ENCODE measurements at places on chromosomes 4 and X.
A peak's percentile ranks its signal among the peaks of the same experiment; 100 is the strongest.

- DNase-seq = no peak
- H3K4me1 ChIP-seq = no peaks in the 10 kb centered on the region
- H3K4me3 ChIP-seq = no peak overlapping the region
- H3K27me3 ChIP-seq = no peaks in the 10 kb centered on the region
- no peaks in the 10 kb centered on the region for H3K36me3 ChIP-seq
Measured at GRCh38 chrX:149198980-149199732, 305.9 kb downstream of the IDS start.

DNA sequence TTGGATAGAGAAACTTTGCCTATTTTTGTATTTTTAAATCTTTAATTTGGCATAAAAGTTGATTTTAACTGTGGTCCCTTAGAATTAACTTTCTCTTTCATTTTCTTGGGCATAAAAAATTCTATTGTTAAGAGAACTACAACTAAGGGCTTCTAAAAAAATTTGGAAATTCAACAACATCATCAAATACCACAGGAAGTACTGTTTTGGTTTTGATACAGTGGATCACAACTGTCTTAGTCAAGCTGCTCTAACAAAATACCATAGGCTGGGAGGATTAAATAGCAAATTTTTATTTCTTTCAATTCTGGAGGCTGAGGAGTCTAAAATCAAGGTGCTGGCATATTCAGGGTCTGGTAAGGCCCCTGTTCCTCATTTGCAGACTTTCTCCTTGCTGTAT, 19.9 kb upstream of the NPFFR2 start:
- H3K4me1 ChIP-seq = no peaks in the 10 kb centered on the region
- no peak overlapping the region for H3K4me3 ChIP-seq
- no peak for DNase-seq
- H3K27ac ChIP-seq = no peak overlapping the region

GRCh38 chr4:37054531-37055077, 189.9 kb upstream of the NWD2 start:
- H3K27me3 ChIP-seq = no peaks in the 10 kb centered on the region
- H3K4me1 ChIP-seq = peaks cover 3% of the 10 kb centered on the region
- H3K36me3 ChIP-seq = no peaks in the 10 kb centered on the region

- no peaks in the 10 kb centered on the region for H3K36me3 ChIP-seq
- no peak for DNase-seq
- no peak overlapping the region for H3K27ac ChIP-seq
- H3K4me3 ChIP-seq = no peak overlapping the region
Measured at GRCh38 chr4:79210636-79211049, 115.2 kb downstream of the NAA11 start.

GRCh38 chr4:23234018-23234417, 541.3 kb downstream of the GBA3 start:
- no peaks in the 10 kb centered on the region for H3K27me3 ChIP-seq
- H3K4me1 ChIP-seq = no peaks in the 10 kb centered on the region
- DNase-seq = no peak
- no peak overlapping the region for H3K27ac ChIP-seq
- no peak overlapping the region for H3K4me3 ChIP-seq

DNA sequence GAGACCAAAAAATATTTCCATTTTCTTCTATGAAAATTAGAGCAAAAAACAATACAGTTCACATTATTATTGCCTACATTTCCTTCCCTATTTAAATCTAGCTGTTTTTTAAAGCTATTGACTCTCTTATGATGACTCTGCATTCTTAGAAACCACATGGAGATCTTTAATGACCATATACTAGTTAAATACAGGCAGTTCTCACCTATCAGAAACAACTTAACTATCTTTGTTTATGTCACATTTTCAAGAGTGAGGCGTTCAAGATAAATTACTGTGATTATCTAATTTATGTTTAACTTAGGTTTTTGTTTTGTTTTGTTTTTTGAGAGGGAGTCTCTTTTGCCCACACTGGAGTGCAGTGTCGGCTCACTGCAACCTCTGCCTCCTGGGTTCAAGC, 3.0 kb downstream of the CISD2 start:
- no peak for DNase-seq
- H3K4me1 ChIP-seq = peaks cover 14% of the 10 kb centered on the region
- H3K27ac ChIP-seq = no peak overlapping the region
- H3K36me3 ChIP-seq = peaks cover 2% of the 10 kb centered on the region
- H3K27me3 ChIP-seq = no peaks in the 10 kb centered on the region

GRCh38 chr4:126364311-126364911, 1049.7 kb downstream of the FAT4 start:
- H3K27me3 ChIP-seq = no peaks in the 10 kb centered on the region
- DNase-seq = no peak
- no peaks in the 10 kb centered on the region for H3K36me3 ChIP-seq
- H3K4me1 ChIP-seq = no peaks in the 10 kb centered on the region

DNA sequence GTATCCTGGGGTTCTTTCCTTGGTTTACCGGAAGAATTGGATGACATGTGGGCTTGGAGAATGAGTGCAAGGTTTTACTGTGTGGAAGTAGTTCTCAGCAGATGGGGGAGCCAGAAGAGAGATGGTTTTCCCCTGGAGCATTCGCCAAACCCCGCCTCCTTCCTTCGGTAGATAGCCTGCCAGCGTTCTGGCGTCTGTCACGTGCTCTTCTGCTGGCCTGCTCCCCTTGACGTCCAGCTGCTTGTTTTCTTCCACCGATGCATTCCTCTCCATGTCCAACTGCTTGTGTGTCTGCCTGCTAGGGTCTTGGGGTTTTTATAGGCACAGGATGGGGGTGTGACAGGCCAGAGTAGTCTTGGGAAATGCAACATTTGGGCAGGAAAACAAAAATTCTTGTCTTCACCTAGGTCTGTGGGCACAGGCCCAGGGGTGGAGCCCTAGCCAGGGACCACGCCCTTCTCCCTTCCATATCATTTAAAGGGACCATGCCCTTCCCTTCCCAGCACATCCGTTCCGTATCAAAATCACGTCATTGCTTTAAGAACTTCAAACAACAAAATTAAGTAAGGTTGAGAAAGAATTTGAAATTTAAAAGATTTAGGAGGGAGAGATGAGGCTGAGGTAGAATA, 538.7 kb upstream of the SMIM31 start:
- no peak for DNase-seq
- no peaks in the 10 kb centered on the region for H3K27me3 ChIP-seq
- no peak overlapping the region for H3K4me3 ChIP-seq
- no peak overlapping the region for H3K27ac ChIP-seq
- H3K4me1 ChIP-seq = no peaks in the 10 kb centered on the region
- no peaks in the 10 kb centered on the region for H3K36me3 ChIP-seq

GRCh38 chrX:38220024-38220414, 652 bp downstream of the SRPX start:
- H3K27ac ChIP-seq = no peak overlapping the region
- no peaks in the 10 kb centered on the region for H3K36me3 ChIP-seq

DNA sequence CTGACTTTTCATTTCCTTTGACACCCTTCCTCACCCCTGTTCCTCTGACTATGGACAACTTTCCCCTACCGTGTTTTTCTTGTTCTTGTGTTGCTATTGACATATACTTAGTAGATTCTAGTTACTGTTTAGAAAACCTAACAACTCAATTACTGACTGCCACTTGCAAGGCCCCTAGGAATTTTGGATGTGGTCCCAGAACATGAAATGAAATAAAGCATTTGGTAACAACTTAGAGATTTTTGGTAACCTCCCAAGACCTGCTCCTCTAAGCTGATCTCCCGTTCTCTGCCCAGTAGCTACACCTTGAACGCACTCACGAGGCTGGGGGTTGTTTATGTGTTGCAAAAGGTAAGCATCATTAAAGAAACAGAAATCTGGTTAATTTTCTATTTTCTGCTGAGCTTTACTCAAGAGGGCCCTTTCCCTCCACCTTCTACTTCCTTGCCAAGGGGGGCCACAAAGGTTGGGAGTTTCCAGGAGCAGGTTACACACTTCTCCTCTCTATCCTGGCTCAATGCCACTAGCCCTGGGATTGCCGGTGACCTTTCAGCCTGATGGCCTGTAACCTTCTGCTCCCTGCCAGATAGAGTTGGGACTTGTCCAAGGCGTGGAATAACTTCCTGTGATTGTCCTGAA, 20.5 kb downstream of the GAB3 start:
- no peaks in the 10 kb centered on the region for H3K36me3 ChIP-seq
- no peak overlapping the region for H3K4me3 ChIP-seq
- peak; percentile 27 for DNase-seq
- H3K27ac ChIP-seq = peak overlapping the region; percentile 10
- peaks cover 4% of the 10 kb centered on the region for H3K4me1 ChIP-seq

DNA sequence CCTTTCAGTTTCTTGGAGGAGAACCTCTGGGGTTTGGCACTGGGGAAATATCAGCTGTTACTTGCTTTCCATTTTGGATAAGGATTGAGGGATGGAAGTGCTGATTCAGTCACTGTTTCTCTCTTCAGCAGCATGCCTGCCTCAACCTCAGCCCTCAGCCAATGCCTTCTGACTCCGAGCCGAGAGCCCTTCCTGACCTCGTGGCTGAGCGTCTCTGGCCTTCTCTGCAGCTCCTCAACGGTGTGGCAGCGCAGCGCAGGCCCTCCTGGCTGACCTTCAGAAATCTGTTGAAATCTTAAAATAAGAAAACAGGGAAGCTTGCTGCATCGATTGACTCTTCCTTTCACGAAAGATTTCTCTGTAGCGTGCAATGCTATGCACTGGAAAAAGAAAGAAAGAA, 434.3 kb upstream of the FAT1 start:
- no peak overlapping the region for H3K27ac ChIP-seq
- no peaks in the 10 kb centered on the region for H3K4me1 ChIP-seq
- DNase-seq = no peak
- no peaks in the 10 kb centered on the region for H3K27me3 ChIP-seq
- no peaks in the 10 kb centered on the region for H3K36me3 ChIP-seq

GRCh38 chr4:158079661-158080060, 93.2 kb downstream of the GASK1B start:
- H3K27me3 ChIP-seq = no peaks in the 10 kb centered on the region
- H3K4me3 ChIP-seq = no peak overlapping the region
- H3K27ac ChIP-seq = no peak overlapping the region
- no peaks in the 10 kb centered on the region for H3K36me3 ChIP-seq

DNA sequence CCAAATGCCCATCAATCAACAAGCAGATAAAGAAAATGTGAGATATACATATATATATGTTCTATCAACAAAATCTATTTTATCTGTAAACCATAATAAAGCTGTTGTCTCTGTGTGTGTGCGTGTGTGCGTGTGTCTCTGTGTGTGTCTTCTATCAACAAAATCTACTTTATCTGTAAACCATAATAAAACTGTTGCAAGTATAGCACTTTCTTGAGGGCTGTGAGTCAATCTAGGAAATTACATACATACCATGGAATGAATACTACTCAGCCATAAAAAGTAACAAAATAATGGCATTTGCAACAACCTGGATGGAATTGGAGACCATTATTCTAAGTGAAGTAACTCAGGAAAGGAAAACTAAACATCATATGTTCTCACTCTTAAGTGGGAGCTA, 12.5 kb upstream of the PLK4 start:
- H3K4me3 ChIP-seq = no peak overlapping the region
- H3K36me3 ChIP-seq = no peaks in the 10 kb centered on the region
- no peak overlapping the region for H3K27ac ChIP-seq
- H3K4me1 ChIP-seq = no peaks in the 10 kb centered on the region
- DNase-seq = no peak

- no peaks in the 10 kb centered on the region for H3K36me3 ChIP-seq
- H3K27me3 ChIP-seq = no peaks in the 10 kb centered on the region
- peaks cover 10% of the 10 kb centered on the region for H3K4me1 ChIP-seq
Measured at GRCh38 chr4:76206222-76206942, 7.2 kb downstream of the SCARB2 start.

DNA sequence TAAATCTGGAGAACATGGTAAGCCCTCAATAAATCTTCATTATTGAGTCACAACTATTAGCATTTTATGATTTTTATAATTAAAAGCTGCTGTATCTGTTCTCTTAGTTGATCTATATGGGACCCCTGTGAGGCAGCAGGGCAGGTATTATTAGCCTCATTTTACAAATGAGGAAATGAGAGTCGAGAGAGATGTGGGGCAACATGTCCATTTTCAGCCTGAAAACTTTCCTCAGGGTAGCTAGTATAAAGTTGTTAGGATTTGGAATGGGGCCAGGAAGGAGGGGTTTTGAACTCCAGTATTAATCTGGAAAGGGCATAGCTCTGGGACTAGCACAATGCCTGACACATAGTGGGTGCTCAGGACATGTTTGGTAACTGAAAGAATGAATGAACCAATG, 191.7 kb upstream of the GPC4 start:
- H3K27me3 ChIP-seq = peaks cover 4% of the 10 kb centered on the region
- no peaks in the 10 kb centered on the region for H3K36me3 ChIP-seq
- no peak overlapping the region for H3K4me3 ChIP-seq
- no peak overlapping the region for H3K27ac ChIP-seq
- no peak for DNase-seq

DNA sequence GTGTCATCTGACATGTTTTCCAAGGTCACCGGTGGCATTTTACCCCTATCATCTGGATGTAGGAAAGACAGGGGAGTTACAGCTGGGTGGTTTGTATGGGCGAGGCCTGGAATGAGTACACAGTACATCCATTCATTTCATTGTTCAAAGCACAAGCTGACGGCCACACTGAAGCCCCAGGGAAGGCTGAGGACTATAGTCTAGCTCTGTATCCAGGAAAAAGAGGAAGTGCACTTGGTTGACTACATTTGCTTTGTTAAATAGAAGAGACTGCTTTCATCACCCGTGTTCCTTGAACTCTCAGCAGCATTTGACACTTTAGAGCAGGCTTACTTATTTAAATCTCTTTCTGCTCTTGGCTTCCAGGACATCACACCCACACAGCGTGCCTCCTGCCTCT, 1041.0 kb upstream of the TENM3 start:
- H3K27me3 ChIP-seq = no peaks in the 10 kb centered on the region
- DNase-seq = no peak
- H3K4me3 ChIP-seq = no peak overlapping the region
- H3K4me1 ChIP-seq = no peaks in the 10 kb centered on the region

DNA sequence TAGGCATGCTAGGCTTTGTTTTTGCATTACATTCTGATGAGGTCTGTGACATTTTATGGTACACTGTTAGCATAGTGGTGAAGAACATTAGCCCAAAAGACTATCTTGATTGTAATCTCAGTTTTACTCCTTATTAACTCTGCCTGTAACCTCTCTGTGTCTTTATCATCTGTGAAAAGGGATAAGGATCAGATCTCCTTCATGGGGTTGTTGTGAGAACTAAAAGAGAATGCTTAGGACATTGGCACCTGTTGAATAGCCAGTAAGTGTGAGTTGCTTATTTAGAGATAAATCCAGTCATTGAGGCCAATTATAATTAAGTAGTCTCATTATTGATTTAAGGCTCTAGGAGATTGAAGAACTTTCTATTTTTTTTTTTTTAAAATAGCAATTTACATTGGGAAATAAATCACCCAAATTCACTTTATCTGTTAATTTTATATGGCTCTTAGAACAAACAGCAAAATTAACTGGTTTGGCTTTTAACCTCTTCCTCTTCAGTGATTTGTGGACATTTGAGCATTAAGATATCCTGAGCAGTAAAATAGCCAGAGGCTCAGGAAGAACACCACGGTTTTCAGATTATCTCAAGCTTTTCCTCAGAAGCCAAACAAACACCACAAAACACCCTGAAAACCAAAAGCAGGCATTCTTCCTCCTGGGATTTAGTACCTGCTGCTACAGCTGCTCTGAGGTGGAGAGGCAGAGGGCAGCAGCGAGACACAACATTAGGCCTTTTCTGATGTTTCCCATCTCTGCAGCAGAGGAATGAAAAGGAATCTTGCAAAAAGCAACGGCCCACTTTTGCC, 192.9 kb downstream of the ARHGAP10 start:
- no peak overlapping the region for H3K27ac ChIP-seq
- DNase-seq = peak; percentile 39
- no peak overlapping the region for H3K4me3 ChIP-seq
- no peaks in the 10 kb centered on the region for H3K27me3 ChIP-seq

- no peak overlapping the region for H3K27ac ChIP-seq
- H3K36me3 ChIP-seq = peaks cover 2% of the 10 kb centered on the region
- H3K27me3 ChIP-seq = no peaks in the 10 kb centered on the region
- DNase-seq = no peak
- peaks cover 4% of the 10 kb centered on the region for H3K4me1 ChIP-seq
Measured at GRCh38 chr4:175772170-175772705, 39.8 kb downstream of the GPM6A start.

All from spinal cord (tissue), 10 donors.